ENCODE measurements at places on chromosomes 13 and 19.

DNA sequence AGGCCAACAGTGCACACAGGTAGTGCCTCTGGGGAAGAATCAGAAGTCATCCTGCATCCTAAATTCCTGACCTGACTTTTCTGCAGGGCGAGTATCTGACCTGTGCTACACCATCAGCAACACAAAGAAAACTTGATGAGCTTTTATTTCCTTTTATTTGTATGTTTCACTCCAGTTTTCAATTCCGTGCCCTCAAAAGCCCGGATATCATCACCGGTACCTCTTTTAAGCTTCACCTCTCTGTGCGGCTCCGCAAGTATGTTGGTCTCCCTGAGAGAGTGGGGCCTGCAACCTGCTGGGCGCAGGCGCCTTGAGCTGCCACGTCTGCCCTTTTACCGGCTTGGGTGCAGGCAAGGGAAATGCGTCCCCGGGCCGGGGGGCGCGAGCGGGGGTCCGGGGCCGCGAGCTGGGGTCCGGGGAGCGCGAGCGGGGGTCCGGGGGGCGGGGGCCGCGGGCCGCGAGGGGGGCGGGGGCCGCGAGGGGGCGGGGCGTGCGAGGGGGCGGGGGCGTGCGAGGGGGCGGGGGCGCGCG, 4.3 kb upstream of the DUXA start:
- no peak for DNase-seq
- peak overlapping the region; percentile 63 for H3K27ac ChIP-seq
- no peaks in the 10 kb centered on the region for H3K36me3 ChIP-seq

DNA sequence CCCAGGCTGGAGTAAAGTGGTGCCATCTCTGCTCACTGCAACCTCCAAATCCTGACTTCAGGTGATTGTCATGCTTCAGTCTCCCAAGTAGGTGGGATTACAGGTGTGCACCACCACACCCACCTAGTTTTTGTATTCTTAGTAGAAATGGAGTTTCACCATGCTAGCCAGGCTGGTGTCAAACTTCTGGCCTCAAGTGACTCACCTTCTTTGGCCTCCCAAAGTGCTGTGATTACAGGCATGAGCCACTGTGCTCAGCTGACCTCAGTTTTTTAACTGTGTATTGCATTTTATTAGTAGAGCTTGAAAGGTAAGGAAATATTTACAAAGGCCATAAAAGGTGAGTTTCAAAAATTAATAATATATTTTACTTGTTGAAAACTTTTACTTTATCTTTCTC, 2.3 kb downstream of the ZNF726 start:
- no peak for DNase-seq
- H3K27me3 ChIP-seq, result no peaks in the 10 kb centered on the region
- no peaks in the 10 kb centered on the region for H3K36me3 ChIP-seq

GRCh38 chr19:39420769-39421168, 8.3 kb downstream of the PLEKHG2 start:
- no peak for DNase-seq
- no peak overlapping the region for H3K27ac ChIP-seq
- peaks cover 69% of the 10 kb centered on the region for H3K36me3 ChIP-seq
- no peaks in the 10 kb centered on the region for H3K27me3 ChIP-seq

GRCh38 chr13:89763005-89763404, 1584.5 kb upstream of the MIR17HG start:
- no peaks in the 10 kb centered on the region for H3K36me3 ChIP-seq
- no peak overlapping the region for H3K27ac ChIP-seq
- H3K4me3 ChIP-seq, result no peak overlapping the region
- DNase-seq, result no peak
- no peaks in the 10 kb centered on the region for H3K27me3 ChIP-seq
- H3K4me1 ChIP-seq, result no peaks in the 10 kb centered on the region

DNA sequence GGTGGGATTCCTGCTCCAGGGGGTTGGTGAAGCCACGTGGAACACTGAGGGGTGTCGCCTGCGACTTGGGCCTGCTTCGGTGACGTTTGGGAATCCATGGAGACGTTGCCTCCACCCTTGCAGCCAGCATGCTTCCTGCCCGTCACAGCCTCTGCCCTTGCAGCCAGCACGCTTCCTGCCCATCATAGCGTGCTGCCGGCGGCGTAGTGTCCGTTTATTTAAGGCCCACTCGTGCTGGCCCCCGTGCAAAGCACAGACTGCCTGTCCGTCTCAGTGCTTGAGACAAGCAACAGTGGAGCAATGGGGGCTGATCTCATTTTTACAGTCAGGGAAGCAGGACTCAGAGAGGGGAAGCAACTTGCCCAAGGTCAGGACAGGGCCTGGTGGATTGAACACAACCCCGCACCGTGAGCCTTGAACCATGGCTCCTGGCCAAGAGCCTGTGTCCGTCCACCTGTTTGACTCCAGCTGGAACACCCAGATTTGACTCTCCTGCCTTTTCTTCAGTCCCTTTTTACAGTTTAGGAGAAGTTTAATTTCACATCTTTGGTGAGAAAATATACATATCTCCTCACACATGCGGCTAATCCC, 149.6 kb downstream of the TEX29 start:
- no peaks in the 10 kb centered on the region for H3K36me3 ChIP-seq
- DNase-seq, result no peak
- H3K27ac ChIP-seq, result no peak overlapping the region
- H3K4me1 ChIP-seq, result no peaks in the 10 kb centered on the region
- no peak overlapping the region for H3K4me3 ChIP-seq

GRCh38 chr13:34734932-34735331, 207.1 kb upstream of the NBEA start:
- H3K4me3 ChIP-seq, result no peak overlapping the region
- DNase-seq, result no peak
- H3K4me1 ChIP-seq, result no peaks in the 10 kb centered on the region
- H3K36me3 ChIP-seq, result no peaks in the 10 kb centered on the region

- H3K27ac ChIP-seq, result no peak overlapping the region
- H3K27me3 ChIP-seq, result no peaks in the 10 kb centered on the region
- H3K4me1 ChIP-seq, result no peaks in the 10 kb centered on the region
- DNase-seq, result no peak
- no peak overlapping the region for H3K4me3 ChIP-seq
Measured at GRCh38 chr13:99151516-99151915, 49.1 kb upstream of the UBAC2 start.

GRCh38 chr13:100234524-100235136, 145.7 kb downstream of the PCCA start:
- no peaks in the 10 kb centered on the region for H3K27me3 ChIP-seq
- no peak for DNase-seq

DNA sequence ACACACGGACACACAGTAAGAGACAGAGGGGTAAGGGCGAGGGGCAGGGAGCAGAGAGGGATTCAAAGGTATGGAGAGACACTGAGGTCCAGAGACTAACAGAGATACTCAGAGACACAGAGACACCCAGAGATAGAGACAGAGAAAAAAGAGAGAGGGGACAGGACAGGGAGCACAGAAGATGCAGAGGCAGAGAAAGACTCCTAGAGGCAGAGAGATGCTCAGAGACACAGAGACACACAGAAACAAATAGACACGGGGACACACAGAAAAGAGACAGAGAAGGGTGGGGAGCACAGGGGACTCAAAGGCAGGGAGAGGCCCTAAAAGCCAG, 39.8 kb downstream of the DEDD2 start:
- H3K36me3 ChIP-seq, result no peaks in the 10 kb centered on the region
- H3K4me1 ChIP-seq, result peaks cover 5% of the 10 kb centered on the region
- H3K27me3 ChIP-seq, result peaks cover 15% of the 10 kb centered on the region
- no peak overlapping the region for H3K4me3 ChIP-seq
- DNase-seq, result no peak
- no peak overlapping the region for H3K27ac ChIP-seq

DNA sequence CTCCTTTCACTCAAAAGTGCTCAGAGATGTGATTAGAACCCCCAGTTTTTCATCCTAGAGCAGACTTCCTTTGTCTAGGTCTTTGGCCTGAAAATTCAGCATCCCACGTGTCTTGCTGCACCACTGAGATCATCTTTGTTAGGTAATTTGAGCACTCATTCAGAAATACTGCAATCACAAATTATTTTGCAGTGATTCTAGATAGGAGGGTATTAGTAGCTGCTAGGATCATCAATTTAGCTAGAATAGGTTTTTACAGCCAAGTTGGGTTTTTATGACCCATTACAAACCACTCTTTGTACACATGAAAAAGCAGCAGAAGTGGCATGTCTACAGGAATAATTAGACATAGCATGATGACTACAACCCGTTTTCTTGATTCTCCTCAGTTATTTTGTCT, 219.6 kb downstream of the GPC6 start:
- DNase-seq, result no peak
- no peaks in the 10 kb centered on the region for H3K4me1 ChIP-seq
- H3K36me3 ChIP-seq, result no peaks in the 10 kb centered on the region

DNA sequence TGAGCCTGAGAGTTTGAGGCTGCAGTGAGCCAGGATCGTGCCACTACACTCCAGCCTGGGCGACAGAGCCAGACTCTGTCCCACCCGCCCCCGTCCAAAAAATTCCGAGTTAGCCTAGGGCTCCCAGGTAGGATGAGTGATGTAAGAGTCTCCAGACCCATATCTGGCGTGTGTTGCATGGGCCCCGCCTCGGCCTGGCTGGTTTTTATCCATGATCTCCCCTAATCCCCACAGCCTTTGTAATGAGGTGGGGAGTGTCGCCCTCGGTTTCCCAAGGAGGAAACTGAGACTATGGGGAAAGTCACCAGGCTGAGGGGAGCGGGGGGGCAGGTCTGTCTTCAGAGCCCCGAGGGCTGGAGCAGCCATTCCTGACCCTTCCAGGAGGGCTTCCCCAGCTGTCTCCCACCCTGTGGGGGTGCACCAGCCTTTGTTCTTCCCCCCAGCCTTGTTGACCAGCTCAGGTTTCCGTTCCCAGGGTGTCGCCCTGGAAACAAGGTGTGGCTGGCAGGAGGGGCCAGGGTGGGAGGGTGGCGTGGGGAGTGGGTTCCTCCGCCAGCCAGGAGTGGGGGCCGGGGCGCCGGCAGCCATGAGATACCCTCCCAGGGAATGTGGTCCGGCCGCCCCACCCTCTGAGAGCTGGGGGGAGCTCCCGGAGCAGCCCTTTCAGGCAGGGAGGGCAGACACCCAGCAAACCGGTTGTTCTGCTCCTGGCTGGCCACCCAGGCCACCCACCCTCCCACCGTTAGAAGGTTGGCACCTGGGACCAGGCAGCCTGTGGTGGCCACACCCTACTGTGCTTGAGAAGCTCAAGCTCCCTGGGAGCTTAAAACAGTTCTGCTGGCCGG, 11.5 kb downstream of the MYH14 start:
- no peaks in the 10 kb centered on the region for H3K27me3 ChIP-seq
- no peak overlapping the region for H3K27ac ChIP-seq
- H3K36me3 ChIP-seq, result no peaks in the 10 kb centered on the region
- H3K4me1 ChIP-seq, result no peaks in the 10 kb centered on the region
- no peak for DNase-seq
- no peak overlapping the region for H3K4me3 ChIP-seq

DNA sequence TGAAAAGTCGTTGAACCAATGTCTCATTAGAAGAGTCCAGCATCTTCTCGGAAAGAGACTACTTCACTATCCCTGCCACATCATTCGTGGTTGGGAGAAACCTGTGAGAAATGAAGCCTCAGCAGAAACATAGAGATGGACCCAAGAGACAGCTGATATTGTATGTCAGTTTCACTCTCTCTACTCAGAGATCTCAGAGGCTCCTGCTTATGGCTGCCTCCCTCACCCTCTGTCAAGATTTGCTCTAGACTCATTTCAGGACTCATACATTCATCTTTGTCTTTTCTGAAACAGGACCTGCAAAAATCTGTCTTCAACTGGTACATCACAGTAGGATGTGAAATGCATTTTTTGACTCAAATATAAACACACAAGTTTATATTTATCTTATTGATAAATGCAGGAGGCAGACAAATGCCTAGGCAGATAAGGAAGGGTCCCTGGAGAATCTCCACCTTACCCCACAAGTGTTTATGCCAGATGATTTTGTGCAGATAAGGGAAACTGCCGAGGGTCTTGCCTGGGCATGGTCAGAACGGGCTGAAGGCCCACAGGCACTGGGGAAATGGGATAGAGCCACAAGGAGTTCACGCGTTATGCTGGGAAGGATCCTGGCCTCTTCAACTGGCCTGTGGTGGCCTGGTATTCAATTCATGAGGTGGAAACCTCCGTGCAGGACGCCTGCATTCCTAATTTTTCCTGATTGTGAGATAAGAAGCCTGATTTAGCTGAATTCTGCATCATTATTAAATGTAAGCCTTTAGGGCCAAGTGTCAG, 1834.0 kb upstream of the PCDH20 start:
- H3K27ac ChIP-seq, result no peak overlapping the region
- no peak for DNase-seq
- H3K4me3 ChIP-seq, result no peak overlapping the region
- no peaks in the 10 kb centered on the region for H3K4me1 ChIP-seq
- H3K36me3 ChIP-seq, result no peaks in the 10 kb centered on the region

DNA sequence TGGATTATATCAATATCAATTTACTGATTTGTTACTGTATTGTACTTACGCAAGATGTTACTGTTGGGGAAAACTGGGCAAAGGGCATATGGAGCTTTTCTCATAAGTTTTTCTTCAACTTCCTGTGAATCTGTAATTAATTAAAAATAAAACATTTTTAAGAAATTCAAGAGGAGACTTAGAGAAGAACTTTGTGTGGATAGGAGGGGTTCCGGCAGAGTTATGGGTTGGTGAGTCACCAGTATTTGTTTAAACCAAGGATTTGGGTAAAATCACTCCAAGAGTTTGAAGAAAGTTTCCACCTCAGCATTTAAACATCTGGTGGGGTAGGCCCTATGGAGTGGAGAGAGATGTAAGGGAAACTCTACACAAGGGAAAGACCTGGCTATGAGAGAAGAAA, 379.6 kb downstream of the TSHZ3 start:
- no peaks in the 10 kb centered on the region for H3K4me1 ChIP-seq
- H3K27me3 ChIP-seq, result no peaks in the 10 kb centered on the region
- no peak for DNase-seq
- no peaks in the 10 kb centered on the region for H3K36me3 ChIP-seq
- H3K4me3 ChIP-seq, result no peak overlapping the region
- no peak overlapping the region for H3K27ac ChIP-seq

DNA sequence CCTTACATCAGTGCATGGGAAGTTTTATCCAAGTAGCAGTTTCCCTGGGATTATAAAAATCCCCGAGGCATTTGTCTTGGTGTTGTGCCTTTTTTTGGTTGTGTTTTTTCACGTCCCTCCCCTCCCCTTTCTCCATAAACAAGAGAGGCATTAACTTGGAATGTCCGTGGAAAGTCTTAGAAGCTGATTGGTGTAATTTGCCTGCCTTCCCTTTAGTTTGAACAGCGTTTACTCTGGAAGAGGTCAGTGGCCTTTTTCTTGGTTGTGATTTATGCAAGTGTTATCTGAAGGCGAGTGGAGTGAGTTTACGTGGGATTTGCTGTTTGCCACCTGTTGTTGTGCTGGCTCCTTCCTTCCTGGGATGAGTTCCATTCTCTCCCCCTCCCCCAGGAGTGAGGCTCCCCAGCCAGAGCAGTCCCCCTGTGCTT, 7.2 kb downstream of the ACTN4 start:
- no peak for DNase-seq
- H3K27ac ChIP-seq, result peak overlapping the region; percentile 100
- H3K4me1 ChIP-seq, result peaks cover 95% of the 10 kb centered on the region
- H3K27me3 ChIP-seq, result no peaks in the 10 kb centered on the region
- H3K4me3 ChIP-seq, result peak overlapping the region; percentile 96

- H3K4me1 ChIP-seq, result peaks cover 21% of the 10 kb centered on the region
- peak overlapping the region; percentile 67 for H3K27ac ChIP-seq
- no peaks in the 10 kb centered on the region for H3K27me3 ChIP-seq
- peak overlapping the region; percentile 84 for H3K4me3 ChIP-seq
- H3K36me3 ChIP-seq, result no peaks in the 10 kb centered on the region
Measured at GRCh38 chr19:10872546-10873107, 1.3 kb downstream of the CARM1 start.
